ENCODE measurements at places on chromosomes 3 and 15.

- DNase-seq = no peak
Observed at GRCh38 chr3:108131475-108132134, 40.8 kb upstream of the CD47 start.

GRCh38 chr15:66783314-66783713 is 81.3 kb downstream of the SMAD6 start:
- DNase-seq = no peak

DNA sequence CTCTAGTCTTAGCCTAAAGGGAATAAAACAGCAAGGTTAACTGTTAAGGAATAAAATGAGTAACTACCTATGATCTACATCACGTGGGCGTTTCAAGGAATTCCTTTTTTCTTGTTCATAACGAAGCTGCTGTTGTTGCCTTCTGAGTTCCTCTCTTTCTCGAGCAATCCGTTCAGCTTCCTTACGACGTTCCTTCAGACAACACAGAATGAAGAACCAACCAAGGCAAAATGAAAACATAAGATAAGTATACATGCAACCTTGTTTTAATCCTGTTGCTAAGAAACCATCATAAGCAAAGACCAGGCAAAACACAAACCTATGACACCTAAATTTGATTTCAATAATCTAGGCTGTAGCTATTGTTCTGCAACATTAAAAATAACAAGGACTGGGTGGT is 44.1 kb downstream of the SLTM start:
- no peak for DNase-seq

- no peak for DNase-seq
Observed at GRCh38 chr15:78339559-78339958, 594 bp upstream of the CRABP1 start.

DNA sequence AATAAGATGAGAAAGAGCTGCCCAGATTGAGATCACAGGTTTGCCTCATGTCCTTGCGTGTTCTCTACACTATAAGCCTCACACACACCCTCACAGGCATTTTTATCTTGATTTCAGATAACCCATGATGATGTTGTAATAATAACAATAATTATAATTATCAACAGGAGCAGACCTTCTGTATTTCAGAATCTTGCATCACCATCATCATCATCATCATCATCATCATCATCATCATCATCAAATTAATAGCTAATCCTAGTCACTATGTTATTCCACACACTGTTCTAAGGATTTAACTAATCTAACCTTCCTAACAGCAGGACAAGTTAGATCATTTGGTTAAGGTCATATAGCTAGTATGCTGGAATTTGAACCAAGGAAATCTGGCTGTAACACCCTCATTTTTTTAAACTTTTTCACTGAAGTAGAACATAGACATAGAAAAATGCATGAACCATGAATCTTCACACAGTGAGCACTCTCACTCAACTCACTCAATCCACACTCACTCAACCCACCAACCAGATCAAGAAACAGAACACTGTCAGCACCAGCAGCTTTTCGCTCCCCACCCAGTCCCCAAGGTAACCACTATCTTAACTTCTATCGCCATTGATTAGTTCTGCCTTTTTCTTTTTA is 1.8 kb upstream of the SH2D7 start:
- DNase-seq = no peak

DNA sequence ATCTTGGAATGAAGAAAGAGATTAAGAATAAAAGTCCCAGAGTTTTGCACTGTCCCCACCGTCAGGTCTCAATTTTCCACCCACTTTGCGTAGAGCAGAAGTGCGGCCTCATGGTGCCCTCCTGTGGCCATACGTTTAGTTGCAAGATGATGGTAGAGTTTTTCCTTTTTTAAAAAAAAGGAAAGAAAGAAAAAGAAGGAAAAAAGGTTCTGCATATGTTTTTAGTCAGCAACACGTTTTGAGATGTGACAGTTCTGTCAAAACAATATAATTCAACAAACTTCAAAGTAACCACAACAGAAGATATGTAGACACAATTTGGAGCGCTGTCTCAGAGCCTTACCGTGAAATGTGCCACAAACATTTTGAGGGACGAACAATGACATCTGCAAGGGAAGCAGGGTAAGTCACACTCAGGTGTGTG is 24.6 kb downstream of the EBLN2 start:
- DNase-seq = peak; percentile 69

GRCh38 chr3:20185331-20185678 is 701 bp downstream of the SGO1 start:
- peak; percentile 47 for DNase-seq

GRCh38 chr3:192177383-192177782 is 550.0 kb downstream of the FGF12 start:
- DNase-seq = no peak

GRCh38 chr15:30044377-30044776 is 38.4 kb upstream of the GOLGA8J start:
- no peak for DNase-seq

DNA sequence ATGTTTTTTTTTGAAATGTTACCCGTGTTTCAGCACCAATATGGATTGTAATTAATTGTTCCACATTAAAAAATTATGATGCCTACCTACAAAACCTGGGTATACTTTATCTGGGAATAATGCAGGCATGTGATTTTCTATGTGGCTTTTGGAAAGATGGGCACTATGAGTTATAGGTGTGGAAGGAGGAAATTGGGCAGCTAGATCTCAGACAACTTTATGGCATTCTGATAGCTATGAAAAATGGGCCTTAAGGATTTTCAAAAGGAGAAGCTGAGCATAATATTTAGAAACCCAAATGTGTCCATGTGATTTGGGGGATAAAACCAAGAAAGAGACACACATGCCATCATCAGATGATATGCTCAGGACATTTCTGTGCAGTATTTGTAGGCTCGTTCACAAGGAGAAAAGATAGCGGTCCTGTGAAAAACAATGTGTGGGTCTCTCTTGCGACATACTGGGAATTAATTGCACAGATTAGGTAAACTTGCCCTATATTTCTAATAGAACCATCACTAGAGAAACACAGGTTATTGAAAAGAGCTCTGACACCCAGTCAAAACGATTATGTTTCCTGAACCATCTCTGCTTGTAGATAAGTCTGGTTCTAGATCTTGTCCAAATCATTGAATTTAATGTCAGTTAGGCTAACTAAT is 35.3 kb downstream of the ARPP21 start:
- no peak for DNase-seq
